CD4-positive, CD25-positive, alpha-beta regulatory T cell (primary cell): ENCODE measurements at places on chromosomes 16 and 17. TPM values are rescaled to one million over a fixed set of nuclear protein-coding genes. Genes with fewer than 3 reads are reported as not detected.

GRCh38 chr16:17435318-17435717, 35.4 kb downstream of the XYLT1 start:
- DNase-seq: no peak

DNA sequence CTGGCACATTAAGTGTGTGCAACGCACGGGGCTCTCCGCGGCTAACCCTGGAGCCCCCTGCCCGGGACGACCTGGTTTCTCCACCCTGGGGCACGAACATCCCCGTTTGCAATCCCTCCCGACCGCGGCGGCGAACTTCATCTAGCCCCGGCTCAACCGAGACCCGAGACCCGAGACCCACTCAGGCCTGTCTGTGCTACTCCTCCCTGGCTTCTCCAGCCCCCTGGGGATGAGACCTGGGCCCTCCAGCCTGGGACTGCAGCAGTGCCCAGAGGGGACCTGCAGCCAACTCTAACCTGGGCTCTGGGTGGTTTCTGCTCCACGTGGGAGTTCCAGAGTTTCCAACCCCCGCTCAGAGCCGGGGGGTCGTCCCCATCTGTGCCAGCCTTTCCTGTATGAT, 73.5 kb downstream of the TIMM22 start:
- DNase-seq: no peak

PAGR1 gene
- total RNA-seq: 15.6 TPM

GRCh38 chr16:65070831-65071432, 50.9 kb downstream of the CDH11 start:
- DNase-seq: no peak

- DNase-seq: no peak
Observed at GRCh38 chr16:898761-899682, 71.8 kb downstream of the LMF1 start.

GRCh38 chr16:20001856-20002707, 71.6 kb downstream of the GPR139 start:
- DNase-seq: no peak

DNA sequence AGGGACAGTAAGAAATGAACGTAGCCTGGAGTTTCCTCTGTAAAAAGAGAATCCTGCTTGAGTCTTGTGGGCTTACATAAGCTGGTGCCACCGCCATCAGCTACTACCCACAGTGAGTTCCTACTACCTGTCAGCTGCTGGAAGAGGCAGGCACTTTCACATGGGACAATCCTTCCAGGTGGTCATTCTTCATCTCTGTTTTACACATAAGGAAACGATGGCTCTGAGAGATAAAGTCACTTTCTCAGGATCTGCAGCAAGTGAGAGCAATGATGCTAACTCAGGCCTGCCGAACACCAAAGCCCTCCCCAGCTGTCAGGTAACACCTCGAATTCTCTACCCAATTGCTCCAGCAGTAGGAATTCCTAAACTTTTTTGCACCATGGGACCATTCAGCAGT, 26.6 kb downstream of the PIK3R5 start:
- DNase-seq: no peak

C17orf50 gene
- not detected for total RNA-seq

HS3ST4 gene
- total RNA-seq: not detected

DNA sequence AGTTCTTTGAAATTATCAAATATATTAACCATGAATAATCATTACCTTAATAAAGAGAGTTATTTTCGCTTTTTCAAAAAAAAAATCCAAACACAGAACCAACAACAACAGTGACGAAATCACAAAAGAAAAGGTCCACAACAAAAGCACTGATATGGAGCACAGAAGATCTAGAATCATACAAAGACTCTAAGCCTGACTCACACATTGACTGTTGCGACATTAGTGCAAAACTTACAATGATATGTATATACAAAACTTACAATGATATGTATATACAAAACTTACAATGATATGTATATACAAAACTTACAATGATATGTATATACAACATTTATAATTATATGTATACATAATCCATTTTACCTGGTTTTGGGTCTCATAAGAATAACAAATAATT, 117.7 kb downstream of the USP22 start:
- no peak for DNase-seq

- DNase-seq: no peak
Observed at GRCh38 chr17:74110467-74110866, 93.0 kb upstream of the RPL38 start.
